Stimulated activated CD4-positive, alpha-beta T cell treated with anti-CD3 and anti-CD28 coated beads, Interleukin-1b, Interleukin-23, amount 100 ng/mL, for 4 hours (primary cell): ENCODE measurements at places on chromosomes 6 and 20.

- no peak for DNase-seq
Observed at GRCh38 chr6:148461986-148462577, 119.4 kb downstream of the SASH1 start.

DNA sequence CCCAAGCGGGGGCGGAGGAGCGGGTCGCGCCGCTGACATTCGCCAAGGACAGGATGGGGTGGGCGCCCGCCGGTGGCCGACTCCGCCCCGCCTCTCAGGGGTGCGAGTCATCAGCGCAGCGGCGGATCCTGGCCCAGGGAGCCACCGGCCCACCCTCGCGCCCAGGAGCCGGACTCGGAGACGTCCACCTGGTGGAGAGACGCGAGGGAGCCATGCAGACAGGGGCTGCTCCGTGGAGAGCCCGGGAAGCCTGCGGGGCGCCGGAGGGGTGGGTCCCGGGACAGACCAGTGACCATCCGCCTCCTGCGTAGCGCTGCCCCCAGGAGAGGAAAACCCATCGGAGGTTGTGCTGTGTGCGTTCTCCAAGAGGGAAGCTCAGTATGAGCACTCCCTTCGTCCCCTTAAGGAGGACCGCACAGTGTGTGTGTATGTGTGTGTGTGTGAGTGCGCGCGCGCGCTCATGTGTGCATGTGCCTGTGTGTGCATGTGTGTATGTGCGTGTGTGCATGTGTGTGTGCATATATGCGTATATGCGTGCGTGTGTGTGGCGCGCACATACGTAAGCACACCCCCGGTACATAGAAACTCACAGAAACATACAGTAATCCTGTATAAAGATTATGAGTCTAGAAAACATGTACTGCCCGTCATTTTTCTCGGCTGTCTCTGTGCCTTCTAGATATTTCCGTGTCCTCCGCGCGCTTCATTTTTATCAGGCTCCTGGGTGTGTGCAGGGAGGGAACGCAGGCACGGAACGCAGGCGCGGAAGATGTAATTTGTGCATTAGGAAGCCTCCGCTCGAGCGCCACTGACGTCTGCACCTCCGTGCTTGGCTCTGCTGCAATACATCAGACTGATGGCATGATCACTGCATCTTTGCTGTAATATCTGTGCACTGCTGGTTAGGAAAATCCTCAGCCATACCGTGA is 158.9 kb downstream of the TBXT start:
- no peak for DNase-seq

- no peak for DNase-seq
Observed at GRCh38 chr20:17380801-17381200, 150.4 kb downstream of the BFSP1 start.

DNA sequence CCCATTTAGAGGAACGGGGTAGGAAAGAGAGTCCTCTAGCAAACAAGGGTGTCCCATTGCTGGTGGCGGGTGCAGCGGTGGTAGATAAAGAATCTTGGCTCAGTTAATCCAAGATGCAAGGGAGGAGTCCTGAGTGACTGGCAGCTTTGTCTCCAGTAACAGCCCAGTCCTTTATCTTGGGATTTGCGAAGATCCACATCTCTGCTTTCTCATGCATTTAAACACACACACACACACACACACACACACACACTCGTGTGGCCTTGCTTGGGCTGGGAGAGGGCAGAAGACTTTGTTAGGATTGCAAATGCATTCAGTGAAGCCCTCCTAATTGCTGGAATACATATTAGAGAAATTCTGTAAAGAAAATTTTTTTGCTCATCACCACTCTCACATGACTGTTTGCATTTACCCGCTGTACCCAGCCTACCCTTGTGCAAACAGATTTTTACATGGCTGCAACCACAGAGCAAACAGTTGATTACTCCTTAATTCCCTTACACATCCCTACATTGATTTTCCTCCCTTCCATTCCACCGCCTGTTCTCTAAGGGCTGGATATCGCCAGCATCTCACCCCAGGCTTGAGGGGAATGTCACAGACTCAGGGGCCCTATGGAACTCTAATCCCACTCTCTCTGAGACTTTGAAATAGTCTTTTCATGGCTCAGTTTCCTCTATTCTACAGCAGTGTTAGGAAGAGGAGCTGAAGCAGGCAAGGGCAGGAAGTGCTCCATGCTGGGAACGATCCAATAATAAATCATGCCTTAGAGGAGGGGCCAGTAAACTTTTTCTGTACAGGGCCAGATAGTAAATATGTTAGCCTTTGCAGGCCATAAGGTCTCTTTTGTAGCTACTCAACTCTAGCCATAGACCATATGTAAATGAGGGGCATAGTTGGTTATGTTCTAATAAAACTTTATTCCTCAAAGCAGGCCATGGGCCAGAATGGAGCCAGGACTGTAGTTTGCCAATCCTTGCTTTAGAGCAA is 3.5 kb downstream of the C6orf132 start:
- no peak for DNase-seq

- DNase-seq: no peak
Observed at GRCh38 chr6:130514712-130515111, 148.9 kb downstream of the TMEM200A start.

- DNase-seq: no peak
Observed at GRCh38 chr20:14612391-14612790, 275.0 kb upstream of the FLRT3 start.

- peak; percentile 98 for DNase-seq
Observed at GRCh38 chr20:34876406-34877282, at the start of gene ACSS2. Gene ACSS2 (plus strand): TSS chr20:34876612. CDS start chr20:34876646, 34 bp downstream.

DNA sequence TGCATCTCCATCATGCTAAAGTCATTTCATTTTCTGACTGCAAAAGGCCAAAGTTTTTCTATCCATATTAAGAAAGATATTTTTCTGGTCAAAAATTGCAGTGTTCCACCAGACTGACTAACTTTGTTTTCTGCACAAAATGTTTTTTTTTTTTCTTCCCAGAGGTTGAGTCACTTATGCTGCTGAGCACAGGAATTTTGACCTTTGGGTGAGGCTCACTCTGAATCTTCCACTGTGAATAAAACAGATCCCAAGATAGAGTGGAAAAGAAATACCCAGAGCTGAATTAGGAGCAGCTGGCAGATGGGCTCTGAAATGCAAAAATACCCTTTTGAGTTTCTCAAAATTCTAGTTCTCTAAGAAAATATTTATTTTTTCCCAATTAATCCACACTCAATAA is 996.8 kb downstream of the KIF16B start:
- DNase-seq: no peak

- no peak for DNase-seq
Observed at GRCh38 chr6:140671926-140672325, 1297.5 kb upstream of the CITED2 start.

DNA sequence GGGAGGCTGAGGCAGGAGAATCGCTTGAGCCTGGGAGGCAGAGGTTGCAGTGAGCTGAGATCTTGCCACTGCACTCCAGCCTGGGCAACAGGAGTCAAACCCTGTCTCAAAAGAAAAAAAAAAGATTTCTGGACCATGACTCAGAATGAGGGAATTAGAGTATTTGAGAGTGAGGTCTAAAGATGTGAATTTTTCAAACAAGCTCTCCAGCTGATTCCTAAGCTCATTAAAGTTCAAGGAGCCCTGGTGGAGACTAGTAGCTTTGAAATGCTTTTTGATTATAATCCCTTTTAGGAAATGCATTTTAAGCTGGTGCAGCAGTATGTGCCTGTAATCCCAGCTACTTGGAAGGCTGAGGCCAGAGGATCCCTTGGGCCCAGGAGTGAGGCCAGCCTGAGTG is 21.8 kb upstream of the SRF start:
- DNase-seq: no peak

DNA sequence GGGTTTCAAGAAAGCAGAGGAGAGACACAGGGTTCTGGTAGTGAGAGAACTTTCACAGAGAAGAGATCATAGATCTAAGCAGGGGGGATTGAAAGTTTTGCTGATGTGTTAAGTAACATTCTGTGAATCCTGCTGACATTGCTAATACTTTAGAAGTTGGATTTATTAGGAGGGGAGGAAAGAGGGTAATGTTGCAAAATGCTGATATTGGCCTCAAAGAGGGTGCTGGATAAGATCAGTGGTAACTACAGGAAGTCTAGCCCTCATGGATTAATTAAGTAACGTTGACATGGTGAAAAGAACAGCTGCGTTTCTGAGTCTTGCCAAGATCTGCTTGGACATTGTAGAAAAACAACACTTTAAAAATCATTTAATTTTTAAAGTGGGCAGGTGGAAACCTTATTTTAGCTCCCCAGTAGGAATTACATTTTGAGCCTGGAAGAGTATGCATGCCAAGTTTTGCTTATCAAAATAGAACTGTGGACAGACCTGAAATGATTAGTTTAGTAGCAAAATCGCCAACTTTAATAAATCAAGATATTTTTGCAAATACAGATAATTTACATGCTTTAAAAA is 606.0 kb upstream of the HTR1E start:
- DNase-seq: no peak

- no peak for DNase-seq
Observed at GRCh38 chr6:32462609-32463008, 22.9 kb downstream of the HLA-DRA start.

DNA sequence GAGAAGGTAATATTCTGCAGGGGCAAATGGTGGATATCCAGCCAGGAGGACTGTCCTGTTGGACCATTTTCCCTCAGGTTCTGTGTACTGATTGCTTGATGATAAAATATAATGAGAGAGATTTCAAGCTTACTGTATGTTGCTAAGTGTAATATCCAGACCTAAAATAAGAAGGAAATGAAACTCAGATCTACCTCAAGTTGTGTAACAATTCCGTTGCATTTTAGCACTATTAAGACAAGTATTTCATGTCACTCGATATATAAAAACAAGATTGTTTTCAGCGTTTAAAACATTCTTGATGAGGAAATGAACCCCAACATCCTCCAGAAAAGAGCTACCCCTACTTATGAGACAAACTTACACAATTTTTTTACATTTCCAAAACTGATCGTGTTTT is 57.2 kb downstream of the RGS17 start:
- DNase-seq: no peak

GRCh38 chr6:159952289-159953005 is 16.4 kb upstream of the IGF2R start:
- no peak for DNase-seq

DNA sequence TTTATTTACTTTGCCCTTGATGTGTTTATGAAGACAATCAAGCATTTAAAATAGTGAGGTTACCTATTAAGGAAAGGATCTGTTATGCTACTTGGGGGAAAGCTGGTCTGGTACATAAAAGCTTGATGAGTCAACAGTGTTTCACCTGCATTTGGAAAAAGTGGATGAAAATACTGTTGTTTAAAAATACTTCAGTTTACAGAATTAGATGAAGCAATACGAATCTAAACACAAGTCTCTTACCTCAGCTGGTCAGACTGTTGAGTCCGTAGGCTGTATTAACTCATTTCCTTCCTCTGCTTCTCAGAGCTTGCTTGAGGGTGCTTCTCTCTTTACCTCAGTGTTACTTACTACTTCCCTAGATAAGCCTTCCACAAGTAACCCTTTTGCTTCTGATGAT is 36.1 kb downstream of the NKX2-4 start:
- no peak for DNase-seq

DNA sequence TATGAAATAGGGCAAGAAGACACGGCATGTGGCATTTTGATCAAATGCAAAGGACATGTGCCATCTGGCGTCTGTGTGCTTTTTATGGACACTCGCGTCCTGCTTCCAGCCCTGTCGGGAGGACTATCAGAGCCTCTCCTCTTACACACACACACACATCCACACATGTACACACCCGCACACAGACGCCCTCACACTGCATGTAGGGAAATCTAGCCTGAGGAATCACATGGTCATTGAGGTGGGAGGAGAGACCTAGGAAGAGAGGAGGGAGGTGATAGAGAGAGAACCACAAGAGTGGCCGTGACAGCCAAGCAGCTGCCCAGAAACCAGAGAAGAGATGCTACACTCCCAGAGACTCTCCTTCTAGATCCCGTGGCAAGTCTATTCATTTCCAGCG is 105.9 kb upstream of the CDYL start:
- DNase-seq: no peak

DNA sequence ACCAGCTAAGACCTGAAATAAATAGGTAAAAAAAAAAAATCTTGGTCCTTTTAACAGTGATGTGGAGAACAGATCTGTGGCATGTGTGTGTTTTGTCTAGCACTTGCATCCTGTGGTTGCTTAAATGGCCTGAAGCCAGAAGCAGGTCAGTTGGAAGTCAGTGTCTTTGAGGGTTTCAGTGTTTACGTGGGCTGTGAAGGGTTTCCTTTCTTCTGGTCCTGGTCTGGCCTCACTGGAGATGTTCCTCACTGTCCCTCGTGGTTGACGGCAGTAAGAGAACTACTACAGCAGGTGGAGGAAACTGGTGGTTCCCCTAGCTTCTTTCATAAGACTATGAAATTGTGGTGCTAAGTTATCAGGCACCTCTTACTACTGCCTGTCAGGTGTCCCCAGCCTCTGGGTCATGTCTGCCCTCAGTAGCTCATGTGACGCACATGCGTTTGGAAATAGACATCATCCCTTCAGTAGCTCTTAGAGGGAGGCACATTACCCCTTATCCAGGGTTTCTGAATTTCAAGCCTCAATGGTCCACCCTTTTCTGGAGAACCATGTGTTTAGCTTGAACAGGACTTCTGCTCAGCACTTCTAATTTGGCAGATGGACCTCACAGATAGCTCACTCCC is 59.4 kb upstream of the SCP2D1 start:
- no peak for DNase-seq

DNA sequence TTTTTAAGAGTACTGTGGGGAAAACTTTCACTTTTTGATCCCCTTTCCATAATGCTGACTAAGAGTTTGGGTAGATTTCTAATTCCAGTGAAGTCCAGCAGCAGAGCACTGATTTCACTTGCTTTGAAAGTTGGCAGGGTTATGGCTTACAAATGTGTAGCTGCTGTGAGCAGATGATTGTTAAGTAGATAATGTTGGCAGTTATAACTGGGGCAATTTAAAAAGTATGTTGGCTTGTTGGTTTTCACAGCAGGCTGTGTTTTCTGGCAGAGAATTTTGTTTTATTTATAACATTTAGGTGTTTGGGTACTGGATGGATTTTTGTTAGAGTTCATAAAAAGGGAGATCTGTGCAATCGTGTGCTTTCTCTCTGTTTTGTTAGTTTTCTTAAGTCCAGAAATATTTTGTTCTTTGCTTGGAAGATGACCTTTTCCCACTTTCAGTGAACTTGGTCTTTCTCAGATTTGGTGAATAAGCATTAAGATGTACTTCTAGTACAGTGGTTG is 31.4 kb downstream of the AFDN start:
- no peak for DNase-seq

DNA sequence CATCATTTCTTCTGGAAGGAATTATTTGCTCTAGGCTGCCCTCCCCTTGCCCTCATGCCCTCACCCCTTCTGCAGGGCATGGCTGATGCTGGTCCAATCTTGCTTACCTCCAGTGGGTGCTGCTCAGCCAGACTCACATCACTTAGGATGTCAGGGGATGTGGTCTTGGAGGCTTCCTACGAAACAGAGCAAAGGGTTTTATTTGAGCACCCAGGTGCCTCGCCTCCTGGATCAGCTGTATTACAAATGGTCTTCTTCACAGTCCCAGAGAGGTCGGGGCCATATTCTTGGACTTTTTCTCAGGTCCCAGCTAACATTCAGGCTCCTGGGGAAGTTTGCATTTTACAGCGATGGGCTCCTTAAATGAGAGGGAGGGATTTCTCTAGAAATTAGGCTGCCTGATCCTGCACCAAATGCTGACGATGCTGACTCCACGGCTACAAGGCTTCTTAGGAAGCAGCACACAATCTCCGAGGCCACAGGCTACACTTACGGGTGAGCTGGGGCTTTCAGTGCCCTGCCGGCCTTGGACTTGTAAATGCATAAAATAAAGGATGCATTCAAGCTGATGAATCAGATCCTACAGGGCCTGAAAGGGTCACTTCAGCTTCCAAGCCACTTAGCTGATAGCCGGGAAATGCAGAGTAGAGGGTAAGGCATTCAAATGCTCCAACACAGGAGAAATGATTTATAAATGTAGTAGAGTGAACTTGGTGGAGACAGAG is 159.8 kb upstream of the ECI2 start:
- DNase-seq: no peak

GRCh38 chr20:59771506-59772372 is 161.7 kb downstream of the SYCP2 start:
- DNase-seq: no peak
